ENCODE measurements at places on chromosomes 7 and 10.

DNA sequence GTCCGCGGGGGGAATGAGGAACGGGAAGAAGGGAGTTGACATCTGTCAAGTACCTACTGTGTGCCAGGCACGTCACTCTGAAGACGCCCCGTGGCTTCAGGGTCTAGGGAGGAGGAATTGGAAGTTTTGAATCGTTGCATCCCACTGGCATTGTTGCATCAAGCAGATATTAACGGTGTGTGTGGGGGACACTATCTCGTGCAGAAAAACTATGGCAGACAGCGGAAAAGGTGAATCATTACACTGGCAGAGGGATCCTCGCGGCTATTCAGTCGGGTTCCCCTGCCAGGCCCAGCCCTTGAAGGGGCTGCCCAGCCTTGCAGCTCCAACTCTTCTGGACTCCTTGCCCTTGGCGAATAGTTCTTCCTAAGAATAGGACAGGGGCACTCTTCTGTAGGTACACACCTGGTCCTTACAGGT is 1.0 kb upstream of the KIAA1549 start:
- DNase-seq, result no peak

DNA sequence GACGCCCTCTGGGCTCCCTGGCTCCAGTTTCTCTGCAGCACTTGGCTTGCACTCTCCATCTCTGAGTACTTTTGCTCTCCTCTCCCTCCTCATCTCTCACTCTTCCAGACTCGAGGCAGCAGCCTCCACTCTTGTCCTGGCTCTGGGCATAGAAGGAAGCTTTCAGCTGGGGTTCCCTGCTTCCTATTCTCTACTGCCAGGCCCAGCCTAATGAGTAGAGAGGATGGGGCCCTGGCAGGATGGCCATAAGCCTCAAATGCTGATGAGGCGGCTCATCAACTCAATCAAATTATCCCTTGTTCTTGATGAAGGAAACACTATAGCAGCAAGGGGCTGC is 55.8 kb downstream of the NEURL1 start:
- DNase-seq, result no peak

- no peak for DNase-seq
These were observed 2.7 kb upstream of the HOXA11 start for GRCh38 chr7:27187475-27188385.

DNA sequence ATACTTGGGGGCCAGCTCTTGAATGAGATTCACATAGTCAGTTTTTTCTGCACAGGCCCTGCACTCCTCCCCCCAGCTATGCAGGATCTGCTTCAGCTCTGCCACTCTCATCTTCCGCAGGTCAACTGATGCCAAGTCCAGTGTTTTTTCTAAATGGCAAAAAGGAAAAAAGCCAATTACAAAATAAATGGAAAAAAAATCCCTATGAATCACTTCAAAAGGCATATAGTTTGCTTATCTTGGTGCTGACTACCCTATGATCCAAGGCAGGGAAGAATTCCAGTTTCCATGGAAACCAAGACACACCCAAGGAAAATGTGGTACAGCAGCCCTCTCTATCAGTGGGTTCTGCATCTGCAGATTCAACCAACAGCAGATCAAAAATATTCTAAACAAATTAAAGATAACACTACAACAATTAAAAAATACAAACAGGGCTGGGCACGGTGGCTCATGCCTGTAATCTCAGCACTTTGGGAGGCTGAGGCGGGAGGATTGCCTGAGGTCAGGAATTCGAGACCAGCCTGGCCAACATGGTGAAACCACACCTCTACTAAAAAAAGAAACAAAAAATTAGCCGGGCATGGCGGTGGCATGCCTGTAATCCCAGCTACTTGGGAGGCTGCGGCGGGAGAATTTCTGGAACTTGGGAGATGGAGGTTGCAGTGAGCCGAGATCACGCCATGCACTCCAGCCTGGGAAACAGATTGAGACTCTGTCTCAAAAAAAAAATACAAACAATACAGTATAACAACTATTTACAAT is 17.6 kb downstream of the CDNF start:
- DNase-seq, result peak; percentile 63

GRCh38 chr7:17506095-17506494 is 207.6 kb downstream of the AHR start:
- DNase-seq, result no peak

GRCh38 chr7:36207451-36208291 is 54.6 kb downstream of the EEPD1 start:
- no peak for DNase-seq

DNA sequence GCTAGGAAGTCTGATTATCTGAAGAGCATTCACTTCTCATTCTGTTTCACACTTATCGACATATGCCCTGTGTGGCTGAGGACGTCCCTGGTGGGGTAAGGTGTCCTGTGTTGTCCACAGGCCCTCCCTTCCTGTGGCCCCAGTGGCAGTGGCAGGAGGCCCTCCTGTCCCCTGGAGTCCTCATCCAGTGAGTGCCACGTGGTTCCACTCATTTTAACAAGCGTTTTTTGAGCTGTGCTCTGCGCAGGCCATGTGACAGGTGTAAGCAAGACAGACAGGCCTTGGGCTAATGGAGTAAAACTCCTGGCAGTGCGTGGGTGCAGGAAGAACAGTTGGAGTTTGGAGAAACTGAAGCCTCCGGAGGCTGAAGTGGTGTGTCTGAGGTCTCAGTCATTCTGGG is 39.3 kb upstream of the PPIF start:
- no peak for DNase-seq

GRCh38 chr10:62456611-62457101 is 82.5 kb downstream of the ZNF365 start:
- DNase-seq, result no peak

DNA sequence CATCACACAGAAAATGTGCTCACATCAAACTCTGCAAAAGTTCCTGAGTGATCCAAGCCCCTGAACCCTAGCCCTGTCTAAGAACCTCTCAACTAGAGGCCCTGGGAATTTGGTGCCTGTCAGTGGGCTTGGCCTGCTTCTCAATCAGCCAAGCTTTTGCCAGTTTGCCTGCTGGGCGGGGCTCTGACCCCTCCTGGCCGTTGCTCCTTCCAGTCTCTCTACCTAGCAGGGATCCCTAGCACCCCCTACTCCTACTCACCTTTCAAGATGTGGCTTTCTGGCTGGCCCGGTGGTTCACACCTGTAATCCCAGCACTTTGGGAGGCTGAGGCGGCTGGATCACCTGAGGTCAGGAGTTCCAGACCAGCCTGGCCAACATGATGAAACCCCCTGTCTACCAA is 2.1 kb downstream of the KLRG2 start:
- no peak for DNase-seq

- no peak for DNase-seq
These were observed 38.9 kb downstream of the JAKMIP3 start for GRCh38 chr10:132104471-132105301.

- no peak for DNase-seq
These were observed 261.9 kb downstream of the MAD1L1 start for GRCh38 chr7:1970895-1971294.

GRCh38 chr7:102286237-102287110 is at the start of gene SH2B2:
TSS of gene SH2B2 (plus strand) at chr7:102286868. CDS start at chr7:102300551, 13,683 bp downstream.
- no peak for DNase-seq

GRCh38 chr10:1213252-1214070 is 157.3 kb downstream of the WDR37 start:
- DNase-seq, result no peak

- no peak for DNase-seq
These were observed 5.7 kb upstream of the EEPD1 start for GRCh38 chr7:36147361-36147760.

DNA sequence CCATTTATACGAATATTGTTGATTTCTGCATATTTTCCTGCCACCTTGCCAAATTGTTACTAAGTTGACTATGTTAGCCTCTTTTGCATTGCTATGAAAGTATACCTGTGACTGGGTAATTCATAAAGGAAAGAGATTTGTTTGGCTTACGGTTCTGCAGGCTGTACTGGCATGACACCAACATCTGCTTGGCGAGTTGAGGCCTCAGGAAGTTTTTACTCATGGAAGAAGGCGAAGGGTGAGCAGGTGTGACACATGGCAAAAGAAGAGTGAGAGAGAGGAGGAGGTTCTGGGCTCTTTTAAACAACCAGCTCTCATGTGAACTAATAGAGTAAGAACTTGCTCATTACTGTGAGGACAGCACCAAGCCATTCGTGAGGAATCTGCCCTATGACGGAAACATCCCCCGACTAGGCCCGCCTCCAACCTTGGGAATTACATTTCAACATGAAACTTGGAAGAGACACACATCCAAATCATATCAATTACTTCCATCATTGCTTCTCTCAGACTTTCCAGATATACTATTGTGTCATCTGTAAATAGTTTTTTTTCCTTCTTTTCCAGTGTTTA is 8.4 kb downstream of the RALA start:
- DNase-seq, result no peak

GRCh38 chr10:105149371-105149891 is 508.3 kb downstream of the SORCS3 start:
- DNase-seq, result no peak

DNA sequence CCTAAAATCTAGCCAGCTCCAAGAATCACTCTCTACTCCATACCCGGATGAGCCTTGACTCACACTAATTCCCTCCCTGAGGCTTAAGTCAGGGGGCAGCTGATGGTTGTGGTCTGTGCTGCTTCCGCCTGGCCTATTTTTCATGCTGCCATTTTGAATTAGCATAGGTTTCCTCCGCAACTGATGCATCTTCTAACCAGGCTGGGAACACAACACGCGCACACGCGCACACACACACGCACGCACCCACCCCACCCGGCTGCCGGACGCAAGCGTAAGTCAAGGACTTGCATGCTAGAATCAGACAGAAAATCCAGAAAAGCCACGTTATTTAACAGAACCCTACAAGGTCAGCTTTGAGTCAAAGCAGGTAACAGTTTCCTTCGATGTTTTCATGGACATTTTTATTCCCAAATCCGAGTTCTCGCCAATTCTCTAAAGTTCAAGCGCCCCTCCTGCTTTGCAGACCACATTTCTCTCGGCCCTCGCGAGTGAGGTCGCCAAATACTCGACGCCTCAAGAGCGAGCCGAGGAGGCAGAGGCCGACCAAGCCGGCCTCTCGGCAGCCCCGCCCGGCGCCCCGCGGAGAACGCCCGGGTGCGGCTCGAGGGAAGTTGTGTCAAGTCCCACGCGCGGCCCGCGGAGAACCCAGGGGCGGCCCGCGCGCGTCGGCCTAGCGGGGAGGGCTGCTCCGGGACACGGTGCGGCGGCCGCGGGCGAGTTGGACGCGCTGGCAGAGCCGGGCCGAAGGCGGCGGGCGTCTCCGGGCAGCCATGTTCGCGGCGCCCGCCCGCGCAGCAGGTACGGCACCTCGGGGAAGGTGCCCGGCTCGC is 961 bp downstream of the SCRN1 start:
- DNase-seq, result no peak

- no peak for DNase-seq
These were observed 202.9 kb downstream of the GRM3 start for GRCh38 chr7:86846494-86847190.

GRCh38 chr10:113047963-113048781 is 98.1 kb downstream of the TCF7L2 start:
- no peak for DNase-seq

GRCh38 chr10:25175527-25176420 is 973 bp downstream of the GPR158 start:
- no peak for DNase-seq

DNA sequence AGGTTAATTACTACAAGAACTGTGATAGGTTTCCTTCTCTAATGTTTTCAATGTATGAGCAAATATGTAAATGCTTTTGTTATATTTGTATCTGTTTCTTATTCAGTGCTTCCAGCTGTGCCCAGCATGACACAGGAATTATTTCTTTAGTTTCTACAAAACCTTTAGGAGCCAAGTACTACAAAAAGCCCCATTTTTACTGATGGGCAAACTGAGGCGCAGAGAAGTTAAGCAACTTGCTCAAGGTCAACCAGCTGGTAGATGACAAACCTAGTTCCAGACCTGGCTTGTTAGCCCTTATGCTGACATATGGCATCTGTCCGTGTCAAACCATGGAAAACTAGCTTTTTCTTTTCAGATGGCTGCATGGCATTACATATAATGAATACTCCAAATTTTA is 134.6 kb downstream of the JAZF1 start:
- no peak for DNase-seq

- DNase-seq, result no peak
These were observed 177.8 kb upstream of the PLPP4 start for GRCh38 chr10:120279196-120279595.

GRCh38 chr7:68783684-68784083 is 814.6 kb upstream of the AUTS2 start:
- no peak for DNase-seq

- DNase-seq, result no peak
These were observed 2.0 kb upstream of the KMT2E start for GRCh38 chr7:105011831-105012502.

GRCh38 chr10:12588091-12588860 is 238.9 kb downstream of the CAMK1D start:
- no peak for DNase-seq

DNA sequence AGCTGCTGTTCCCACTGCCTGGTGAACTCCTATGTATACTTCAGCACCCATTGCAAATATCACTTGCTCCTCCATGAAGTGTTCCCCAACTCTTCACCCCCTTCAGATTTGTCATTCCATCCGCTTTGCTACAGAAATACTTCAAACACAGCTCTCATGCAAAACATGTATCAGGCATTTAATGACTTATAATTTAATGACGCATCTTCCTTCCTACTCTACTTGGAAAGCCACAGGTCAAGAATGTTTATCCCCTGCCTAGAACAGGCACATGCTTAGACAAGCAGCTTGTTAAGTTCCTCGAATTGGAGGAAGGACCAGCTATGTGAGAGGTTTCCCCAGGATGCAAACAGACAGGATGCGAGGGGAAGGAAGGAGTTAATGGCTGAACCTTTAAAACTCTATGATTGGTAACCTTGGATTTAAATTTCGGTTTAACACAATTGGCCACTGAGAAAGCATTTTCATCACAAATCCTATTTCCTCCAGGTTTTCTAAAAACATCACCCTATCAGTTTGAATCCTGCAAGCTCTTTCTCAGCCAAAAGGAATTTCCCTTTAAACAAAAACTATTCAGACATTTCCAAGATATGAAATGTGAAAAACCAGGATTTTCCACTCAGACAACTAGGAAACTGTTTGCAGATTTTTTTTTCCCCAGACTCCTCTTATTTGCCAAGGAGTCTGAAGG is 11.5 kb downstream of the CREB3L2 start:
- peak; percentile 98 for DNase-seq

DNA sequence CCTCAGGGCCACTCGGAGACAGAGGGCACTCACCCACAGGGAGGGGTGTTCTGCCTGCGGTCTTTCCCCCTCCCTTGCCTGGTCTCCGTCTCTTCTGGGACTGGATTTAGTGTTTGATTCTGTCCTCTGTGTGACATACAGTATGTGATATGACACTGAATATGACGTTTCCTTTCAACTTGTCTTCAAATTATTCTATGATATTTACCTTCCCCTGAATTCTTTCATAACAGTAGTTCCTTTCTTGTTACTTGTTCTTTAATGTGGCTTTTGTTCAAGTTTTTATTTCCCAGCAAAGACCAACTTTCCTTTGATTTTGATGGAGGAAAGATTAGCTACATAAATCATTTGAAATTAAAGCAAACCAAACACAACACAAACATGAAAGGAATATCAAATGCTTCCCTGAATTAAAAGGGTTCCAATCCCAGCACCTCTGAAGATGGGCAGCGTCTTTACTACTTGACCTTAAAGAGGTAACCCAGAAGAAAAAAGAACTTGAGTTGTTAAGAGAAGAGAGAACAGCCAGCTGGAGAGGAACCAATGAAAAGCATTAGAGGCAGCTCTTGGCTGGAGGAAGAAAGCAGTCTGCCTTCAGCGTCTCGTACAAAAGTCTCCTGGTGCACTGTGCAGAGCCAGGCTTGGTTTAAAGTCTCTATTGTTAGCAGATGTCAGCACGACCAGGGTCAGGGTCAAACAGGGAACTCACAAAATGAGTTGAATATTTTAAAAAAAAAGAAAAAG is 18.3 kb upstream of the RHEB start:
- DNase-seq, result no peak
